ENCODE measurements at places on chromosomes 13 and 19.

DNA sequence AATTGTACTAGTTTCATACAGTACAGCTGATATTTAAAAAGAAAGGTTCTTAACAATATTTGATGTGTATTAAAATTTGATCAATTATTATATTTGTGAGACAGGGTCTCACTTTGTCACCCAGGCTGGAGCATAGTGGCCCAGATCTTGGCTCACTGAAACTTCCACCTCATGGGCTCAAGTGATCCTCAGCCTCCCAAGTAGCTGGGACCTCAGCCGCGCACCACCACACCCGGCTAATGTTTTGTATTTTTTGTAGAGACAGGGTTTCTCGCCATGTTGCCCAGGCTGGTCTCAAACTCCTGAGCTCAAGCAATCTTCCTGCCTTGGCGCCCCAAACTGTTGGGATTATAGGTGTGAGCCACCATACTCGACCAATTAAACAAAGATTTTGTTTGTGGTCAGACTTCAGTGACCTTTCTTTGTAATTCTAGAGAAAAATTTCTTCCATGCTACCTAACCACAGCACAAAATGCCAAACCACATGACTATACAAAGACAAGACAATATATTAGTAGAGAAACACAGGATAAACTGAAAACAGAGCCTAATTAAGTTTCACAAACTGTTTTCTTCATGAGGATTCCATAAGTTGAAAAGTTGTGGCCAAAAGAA lies 59.6 kb downstream of the RBM26 start:
- no peak for DNase-seq

DNA sequence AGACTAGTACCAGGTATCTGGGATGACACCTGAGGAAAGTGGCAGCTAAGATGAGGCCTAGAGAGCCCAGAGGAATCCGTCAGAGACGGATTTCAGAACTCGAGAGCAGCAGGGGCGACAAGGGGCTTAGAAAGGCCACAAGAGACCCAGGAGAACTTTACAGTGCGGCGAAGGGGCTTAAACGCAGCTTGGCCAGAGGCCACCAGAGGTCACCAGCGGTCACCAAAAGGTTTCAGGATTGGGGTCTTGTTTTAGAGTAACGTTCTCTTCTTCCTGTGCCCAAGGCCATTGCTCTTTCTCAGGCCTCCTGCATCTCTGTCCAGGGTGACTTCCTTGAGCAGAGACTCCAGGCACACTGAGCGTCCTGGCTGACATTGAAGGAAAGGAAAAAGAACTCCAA lies 2.2 kb downstream of the ZSCAN22 start:
- no peak for DNase-seq

DNA sequence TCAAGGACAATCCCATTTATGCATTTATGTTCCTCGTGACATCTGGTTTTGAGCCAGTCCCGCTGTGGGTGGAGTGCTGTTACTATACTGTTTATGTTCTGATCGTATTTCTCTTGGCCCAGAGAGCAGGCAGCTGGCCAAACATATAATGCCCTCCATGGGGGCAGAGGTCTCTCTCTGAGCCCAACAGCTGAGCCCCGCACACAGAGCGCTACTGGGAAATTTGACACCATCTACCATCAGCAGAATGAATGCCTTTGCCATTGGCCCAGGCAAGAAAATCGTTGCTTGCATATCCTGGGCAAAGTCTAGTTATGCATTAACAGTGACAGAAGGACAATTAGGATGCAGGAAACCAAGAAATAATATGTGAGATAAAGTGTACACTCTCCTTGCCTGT lies 126.8 kb upstream of the CACNA1A start:
- peak; percentile 40 for DNase-seq

- DNase-seq, result peak; percentile 0
These were observed 288.0 kb upstream of the SLITRK6 start for GRCh38 chr13:86087244-86087643.

DNA sequence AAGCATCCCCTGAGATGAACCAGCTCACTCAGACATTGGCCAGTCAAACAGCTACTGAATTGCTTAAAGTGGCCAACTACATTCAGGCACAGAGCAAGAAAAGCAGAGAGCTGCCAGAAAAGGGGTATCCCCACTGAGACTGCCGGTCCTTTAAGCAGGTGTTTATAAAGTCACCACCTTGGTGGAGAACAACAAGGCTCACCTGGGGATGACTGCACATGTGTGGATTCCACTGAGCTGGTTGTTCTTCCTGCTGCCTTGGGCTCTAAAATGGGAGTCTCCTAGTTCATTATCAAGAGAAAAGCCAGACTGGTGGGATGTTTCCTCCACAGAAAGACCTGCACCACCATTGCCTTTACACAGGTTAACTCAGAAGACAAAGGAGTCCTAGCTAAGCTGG lies 51.8 kb upstream of the IPO5 start:
- DNase-seq, result no peak

- DNase-seq, result no peak
These were observed 389.5 kb downstream of the PCDH9 start for GRCh38 chr13:66840621-66841020.

GRCh38 chr19:1566392-1567115 lies 1.6 kb downstream of the MEX3D start:
- peak; percentile 88 for DNase-seq

DNA sequence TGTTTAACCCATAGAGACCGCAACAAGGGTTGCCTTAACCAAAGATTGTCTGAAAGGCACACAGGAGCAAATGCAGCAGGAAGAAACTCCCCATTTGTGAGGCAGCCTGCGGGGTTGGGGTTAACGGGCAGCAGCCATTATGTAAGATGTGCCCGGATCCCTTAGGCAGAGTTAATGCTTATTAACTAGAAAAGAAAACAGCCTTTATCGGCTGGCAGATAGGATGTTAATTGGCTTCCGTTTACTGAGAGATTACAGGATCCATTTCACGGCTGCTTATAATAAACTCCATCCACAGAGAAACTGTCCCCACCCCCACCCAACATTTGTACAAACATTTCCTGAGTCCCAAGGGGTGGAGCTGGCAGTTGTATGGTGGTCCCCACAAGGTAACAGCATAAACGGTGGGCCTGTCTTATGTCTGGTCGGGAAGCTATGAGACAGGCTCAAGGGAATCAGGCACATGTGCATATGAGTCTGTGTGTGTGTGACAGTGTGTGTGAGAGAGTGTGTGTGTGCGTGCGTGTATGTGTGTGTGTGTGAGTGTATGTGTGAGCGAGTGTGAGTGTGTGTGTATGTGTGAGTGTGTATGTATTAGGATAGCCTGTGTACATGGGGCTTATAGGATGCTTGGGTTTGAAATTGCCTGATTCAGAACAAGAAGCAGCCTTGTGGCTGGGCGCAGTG lies 10.5 kb downstream of the SLC25A42 start:
- DNase-seq, result no peak

All from fibroblast of skin of right biceps (primary cell).